IgD-negative memory B cell (primary cell): ENCODE measurements at places on chromosomes 6 and 20. TPM values are rescaled to one million over a fixed set of nuclear protein-coding genes. Genes with fewer than 3 reads are reported as not detected.

FOXS1 gene
- polyA plus RNA-seq, result not detected

PAX1 gene
- polyA plus RNA-seq, result not detected

SIRPB1 gene
- 2.0 TPM for polyA plus RNA-seq

TAP2 gene
- 26.8 TPM for polyA plus RNA-seq

KLHDC3 gene
- 60.3 TPM for polyA plus RNA-seq

CTSZ gene
- 34.7 TPM for polyA plus RNA-seq

C20orf202 gene
- polyA plus RNA-seq, result not detected

SNAP25 gene
- not detected for polyA plus RNA-seq

WFDC5 gene
- not detected for polyA plus RNA-seq

CGA gene
- not detected for polyA plus RNA-seq

SMLR1 gene
- polyA plus RNA-seq, result not detected
